ENCODE measurements at places on chromosomes 12 and 14.
A peak's percentile ranks its signal among the peaks of the same experiment; 100 is the strongest.

DNA sequence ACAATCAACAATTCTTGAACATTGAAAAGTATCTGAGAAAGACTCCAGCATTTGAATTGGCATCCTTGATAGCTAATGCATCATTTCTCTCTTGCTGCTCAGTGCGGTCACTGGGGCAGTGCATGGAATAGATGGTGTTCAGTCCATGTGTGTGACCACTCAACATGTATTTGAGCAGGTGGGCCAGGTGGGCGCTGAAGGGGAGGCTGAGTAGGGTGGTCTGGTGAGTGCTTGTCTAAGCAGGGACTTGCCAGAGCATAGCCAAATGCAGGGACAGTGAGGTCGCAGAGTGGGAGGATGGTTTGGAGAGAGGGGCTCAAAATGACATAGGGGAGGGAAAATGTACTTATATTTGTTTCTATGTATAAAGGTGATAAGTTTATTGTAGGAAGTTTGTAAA, 409.0 kb downstream of the TMEM121 start:
- no peak for DNase-seq

- DNase-seq: no peak
Observed at GRCh38 chr12:106915635-106916026, 40.1 kb upstream of the TMEM263 start.

DNA sequence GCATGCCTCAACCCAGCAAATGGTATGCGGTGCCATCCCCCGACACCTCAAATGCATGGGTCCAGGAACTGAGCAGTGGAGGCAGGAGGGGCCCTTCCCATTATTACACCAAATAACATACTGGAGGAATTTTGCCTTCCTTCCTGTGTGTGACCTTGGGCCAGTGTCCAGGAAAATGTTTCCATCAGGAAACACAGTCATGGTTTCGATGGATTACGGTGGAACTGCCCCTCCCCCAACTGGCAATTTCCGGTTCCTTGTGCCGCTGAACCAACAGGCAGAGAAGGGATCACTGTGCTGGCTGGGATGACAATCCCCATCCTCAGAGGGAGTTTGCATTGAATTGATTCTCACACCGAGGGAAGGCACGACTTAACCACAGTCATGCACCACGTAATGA, 9.1 kb upstream of the CDC42BPB start:
- no peak for DNase-seq

DNA sequence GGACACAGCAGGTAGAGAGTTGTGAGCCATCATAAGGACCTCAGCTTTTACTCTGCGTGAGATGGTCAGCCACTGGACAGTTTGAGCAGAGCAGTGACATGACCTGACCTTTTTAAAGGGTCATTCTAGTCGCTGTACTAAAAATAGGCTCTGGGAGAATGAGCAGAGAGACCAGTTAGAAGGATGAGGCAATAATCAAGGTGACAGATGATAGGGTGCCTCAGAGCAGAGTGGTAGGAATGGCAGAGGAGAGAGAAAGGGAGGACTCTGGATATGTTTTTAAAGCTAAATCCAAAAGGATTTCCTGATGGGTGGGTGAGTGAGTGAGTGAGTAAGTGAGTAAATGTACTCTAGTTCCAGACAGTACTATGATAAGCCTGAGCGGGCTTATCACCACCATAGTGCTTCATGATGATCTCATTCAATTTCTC, 83.6 kb upstream of the ARHGAP5 start:
- DNase-seq: no peak

- no peak for DNase-seq
Observed at GRCh38 chr14:86373886-86374285, 843.9 kb downstream of the FLRT2 start.

DNA sequence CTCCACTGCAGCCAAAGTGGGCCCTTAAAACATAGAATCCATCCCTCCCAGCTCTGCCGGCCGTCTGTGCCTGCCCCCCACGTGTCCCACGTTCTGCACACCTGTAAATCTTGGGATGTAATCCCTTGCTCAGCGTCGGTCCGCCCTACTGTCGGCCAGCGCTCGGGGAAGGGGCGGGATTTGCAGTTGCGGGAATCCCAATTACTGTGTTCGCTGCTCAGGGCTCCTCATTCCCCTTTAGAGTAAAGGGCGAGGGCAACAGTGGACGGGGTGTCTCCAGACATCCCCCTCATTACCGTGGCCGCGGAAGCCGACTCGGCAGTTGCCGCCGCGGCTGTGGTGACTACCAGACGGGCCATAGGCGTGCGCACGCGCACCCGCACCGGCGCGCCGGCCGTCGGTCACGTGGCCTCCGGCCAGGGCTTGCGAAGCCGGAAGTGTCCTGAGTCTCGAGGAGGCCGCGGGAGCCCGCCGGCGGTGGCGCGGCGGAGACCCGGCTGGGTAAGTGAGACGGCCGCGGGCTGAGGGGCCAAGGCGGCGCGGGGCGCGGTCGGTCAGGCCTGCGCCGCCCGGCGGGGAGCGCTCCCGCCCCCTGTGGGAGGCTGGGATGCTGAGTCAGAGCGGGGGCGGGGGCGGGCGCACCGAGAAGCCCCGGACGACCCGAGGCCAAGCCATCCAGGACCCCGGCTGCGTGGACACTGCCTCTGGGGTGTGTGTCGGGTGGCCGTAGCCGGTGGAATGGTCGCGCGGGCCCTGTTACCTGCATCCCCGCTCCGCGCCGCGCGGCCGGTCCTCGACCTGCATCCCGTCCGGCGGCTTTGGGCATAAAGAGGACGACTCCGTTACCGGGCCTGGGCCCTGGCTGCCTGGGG, at the start of gene TBK1:
Gene TBK1, plus strand, starts transcription at position 434 of the 872 bp plus-strand sequence. CDS start 3,751 bp downstream, outside the sequence.
- peak; percentile 72 for DNase-seq

DNA sequence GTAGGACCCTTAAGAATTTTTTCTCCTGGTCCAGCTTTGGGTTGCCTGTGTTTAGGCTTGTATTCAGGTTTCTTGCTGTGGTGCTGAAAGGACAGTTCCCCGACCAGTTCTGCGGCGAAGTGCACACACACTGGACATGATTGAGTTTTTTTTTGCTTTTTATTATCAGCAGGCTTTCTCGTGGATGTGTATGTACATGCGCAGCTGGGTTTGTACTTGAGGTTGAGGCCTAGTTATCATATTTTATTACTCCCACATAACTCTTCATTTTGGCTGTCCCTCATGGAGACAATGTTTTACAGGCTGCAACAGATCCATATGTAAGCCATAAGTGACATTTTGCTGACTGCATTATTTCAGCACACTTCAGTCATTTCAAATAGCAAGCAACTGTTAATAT, 2.5 kb downstream of the SCN8A start:
- DNase-seq: no peak

- peak; percentile 7 for DNase-seq
Observed at GRCh38 chr14:63045234-63045611, at the start of gene KCNH5. Gene KCNH5 (minus strand): TSS chr14:63045458. CDS start chr14:63045186, 272 bp downstream.

GRCh38 chr12:51322452-51322851, 1.5 kb downstream of the BIN2 start:
- DNase-seq: peak; percentile 44

- DNase-seq: no peak
Observed at GRCh38 chr14:38384741-38385140, 128.8 kb upstream of the CLEC14A start.

- no peak for DNase-seq
Observed at GRCh38 chr12:65997056-65997455, 133.5 kb downstream of the LLPH start.

DNA sequence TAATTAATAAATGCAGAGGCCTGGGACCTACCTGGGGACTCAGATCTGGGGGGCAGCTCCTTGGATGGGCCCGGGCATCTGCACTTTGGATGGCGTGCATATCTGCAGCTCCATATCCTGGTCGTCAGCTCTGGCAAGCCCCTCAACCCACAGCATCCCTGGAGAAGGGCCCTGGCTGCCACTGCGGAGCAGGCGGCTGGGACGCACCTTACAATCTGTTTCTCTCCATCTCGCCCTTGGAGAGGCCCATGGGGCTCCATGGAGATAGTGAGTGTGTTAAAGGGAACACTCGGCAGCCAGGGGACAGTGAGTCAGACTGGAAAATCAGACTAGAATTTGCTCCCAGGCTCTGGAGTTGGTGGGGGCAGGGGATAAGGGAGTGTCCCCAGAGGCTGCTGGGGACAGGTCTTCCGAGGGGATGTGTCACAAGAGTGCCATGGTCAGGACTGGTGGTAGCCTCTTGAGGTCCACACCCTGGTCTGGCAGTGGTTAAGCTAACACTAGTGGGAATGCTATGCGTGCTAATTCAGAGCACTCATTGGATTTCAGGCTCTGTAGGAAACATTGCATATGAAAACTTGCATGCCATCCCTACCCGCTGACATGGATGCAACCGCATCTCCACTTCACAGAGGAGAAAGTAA, 21.5 kb downstream of the RFLNA start:
- DNase-seq: no peak

- peak; percentile 96 for DNase-seq
Observed at GRCh38 chr14:59483819-59484638, at the start of the genes JKAMP and L3HYPDH. Gene JKAMP (plus strand): TSS chr14:59484517. CDS start chr14:59484590, 73 bp downstream. Gene L3HYPDH (minus strand): TSS chr14:59484408. CDS start chr14:59484316, 92 bp downstream.

DNA sequence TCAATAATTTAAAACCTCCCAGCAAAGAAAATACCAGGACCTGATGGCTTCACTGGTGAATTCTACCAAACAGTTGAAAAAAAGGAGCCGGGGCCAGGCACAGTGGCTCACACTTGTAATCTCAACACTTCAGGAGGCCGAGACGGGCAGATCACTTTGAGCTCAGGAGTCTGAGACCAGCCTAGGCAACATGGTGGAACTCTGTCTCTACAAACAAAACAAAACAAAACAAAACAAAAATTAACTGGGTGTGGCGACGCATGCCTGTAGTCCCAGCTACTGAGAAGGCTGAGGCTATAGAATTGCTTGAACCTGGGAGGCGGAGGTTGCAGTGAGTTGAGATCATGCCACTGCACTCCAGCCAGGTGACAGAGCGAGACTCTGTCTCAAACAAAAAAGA, 13.7 kb upstream of the TROAP start:
- no peak for DNase-seq

DNA sequence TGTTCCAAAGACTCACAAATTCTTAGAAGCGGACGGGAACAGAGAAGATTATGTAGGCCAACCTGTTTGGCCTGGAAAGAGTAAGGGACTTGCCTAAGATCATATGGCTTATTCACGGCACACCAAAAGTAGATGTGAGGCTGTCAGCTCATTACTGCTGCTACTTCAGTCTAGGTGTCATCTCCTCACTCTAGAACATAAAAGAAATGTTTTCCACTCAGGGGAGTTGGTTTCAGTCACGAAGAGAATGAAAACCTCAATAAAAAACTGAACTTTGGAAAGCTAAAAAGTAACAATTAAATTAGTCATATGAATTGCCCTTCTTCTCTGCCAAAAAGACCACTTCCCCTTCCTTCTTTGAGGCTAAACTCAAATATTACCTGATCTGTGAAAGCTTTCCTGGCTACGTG, 658 bp upstream of the CEP128 start:
- DNase-seq: no peak

GRCh38 chr12:53808023-53808705, 56.4 kb upstream of the CISTR start:
- no peak for DNase-seq

- no peak for DNase-seq
Observed at GRCh38 chr14:92584816-92585215, 71.2 kb downstream of the RIN3 start.

GRCh38 chr12:102551186-102551585, 70.8 kb upstream of the IGF1 start:
- DNase-seq: no peak

DNA sequence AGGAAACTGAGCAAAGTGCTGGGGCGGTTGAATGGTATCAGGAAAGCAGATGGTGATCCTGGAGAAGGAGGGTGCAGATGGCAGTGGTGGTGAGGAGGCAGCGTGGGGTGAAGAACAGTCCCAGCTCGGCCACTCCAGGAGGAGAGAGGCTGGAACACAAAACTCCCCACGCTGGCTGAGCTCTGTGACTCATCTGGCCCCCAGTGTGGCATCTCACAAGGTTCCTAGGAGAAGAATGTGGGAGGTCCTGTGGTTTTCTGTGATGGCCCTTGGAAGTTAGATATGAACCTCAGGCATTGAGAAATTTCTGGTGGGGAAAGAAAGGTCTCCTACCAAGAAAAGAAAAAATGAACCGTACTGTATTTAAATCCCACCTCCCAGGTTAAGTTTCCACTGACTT, 8.0 kb upstream of the NRXN3 start:
- DNase-seq: no peak

DNA sequence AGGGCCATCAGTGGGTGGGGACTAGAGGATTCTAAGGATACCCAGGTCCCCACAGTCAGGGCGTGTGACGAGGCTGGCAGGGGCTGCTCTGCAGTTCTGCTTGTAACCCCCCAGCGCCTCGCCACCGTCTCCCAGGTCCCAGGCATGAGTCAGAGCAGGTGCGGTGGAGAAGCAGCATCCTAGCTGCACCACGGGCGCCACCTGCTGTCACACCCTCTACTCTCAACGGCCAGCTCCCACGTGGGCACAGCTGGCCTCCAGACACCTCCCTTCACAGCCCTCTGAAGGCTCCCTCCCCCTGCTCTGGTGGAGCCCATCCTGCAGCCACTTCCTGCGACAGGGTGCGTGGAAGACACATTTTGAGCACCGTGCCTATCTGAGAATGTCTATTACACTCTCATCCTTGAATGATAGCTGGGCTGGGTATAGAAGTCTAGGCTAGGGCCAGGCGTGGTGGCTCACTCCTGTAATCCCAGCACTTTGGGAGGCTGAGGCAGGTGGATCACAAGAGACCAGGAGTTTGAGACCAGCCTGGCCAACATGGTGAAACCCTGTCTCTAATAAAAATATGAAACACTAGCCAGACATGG, 6.9 kb upstream of the NUDT14 start:
- no peak for DNase-seq

GRCh38 chr14:99043756-99044155, 228.2 kb downstream of the BCL11B start:
- no peak for DNase-seq

Measured in stimulated activated CD8-positive, alpha-beta memory T cell treated with anti-CD3 and anti-CD28 coated beads, Interleukin-15, amount 100 ng/mL, for 48 hours (primary cell).